ENCODE measurements at places on chromosomes 11 and 22.

DNA sequence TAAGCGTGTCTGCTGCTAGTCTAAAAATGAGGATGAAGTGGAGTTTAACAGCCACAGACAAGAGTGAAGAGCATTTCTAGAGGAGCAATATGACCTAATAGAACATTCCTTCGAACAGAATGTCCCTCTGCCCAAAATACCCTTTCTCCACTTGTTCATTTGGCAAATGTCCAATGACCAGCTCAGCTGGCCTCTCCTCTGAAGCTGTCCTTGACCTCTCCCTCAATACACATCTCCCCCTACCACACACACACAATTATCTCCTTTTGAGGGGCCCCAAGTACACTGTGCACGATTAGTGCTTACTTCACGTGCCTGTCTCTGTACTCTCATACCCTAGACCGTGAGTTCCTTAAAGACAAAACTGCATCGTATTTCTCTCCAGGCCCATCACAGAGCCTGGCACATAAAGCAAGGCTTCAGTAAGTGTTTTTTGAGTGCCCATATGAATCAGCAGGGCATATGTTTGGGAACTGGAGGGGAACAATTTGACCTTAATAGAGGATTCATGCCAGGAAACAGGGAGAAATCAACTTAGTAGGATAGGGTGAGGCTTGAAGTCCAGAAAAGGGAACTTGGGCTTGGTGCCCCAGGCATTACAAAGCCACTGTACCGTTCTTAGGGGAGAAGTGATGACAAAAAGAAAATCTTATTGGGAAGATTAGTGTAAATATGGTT lies 18.1 kb upstream of the NCAM1 start:
- DNase-seq = no peak

GRCh38 chr11:59668188-59668949 lies 468 bp downstream of the PATL1 start:
- DNase-seq = peak; percentile 71

- no peak for DNase-seq
Measured at GRCh38 chr11:121544956-121545355, 92.2 kb upstream of the SORL1-AS1 start.

DNA sequence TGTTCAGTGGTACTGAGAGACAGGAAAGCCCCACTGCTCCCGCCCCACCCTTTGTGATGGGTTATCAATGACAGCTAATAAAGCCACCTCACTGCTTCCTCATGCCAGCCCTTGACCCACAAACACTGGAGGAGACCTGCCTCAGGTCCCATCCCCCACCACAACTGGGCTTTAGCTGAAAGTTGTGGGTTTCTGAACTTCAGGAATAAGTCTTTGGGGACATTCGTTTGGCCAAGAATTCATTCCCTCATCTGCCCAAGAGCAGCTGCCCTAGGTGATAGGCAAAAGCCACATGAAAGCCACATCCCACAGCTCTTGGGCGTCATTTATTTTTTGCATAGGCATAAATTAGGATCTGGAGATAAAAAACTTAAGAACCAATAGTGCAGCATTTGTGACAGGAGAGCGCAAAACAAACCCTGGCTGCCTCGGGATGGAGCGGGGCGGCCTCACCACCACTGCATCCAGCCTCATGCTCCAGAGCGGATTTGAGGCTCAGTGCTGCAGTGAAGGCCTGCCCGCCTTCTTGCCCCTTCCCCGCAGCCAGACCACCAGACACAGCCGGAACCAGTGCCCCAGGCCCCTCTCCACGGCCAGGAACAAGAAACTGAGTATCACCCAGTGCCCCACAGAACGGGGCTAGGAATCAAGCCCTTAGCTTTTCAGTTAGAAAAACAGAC lies 21.2 kb downstream of the SUN2 start:
- DNase-seq = no peak

DNA sequence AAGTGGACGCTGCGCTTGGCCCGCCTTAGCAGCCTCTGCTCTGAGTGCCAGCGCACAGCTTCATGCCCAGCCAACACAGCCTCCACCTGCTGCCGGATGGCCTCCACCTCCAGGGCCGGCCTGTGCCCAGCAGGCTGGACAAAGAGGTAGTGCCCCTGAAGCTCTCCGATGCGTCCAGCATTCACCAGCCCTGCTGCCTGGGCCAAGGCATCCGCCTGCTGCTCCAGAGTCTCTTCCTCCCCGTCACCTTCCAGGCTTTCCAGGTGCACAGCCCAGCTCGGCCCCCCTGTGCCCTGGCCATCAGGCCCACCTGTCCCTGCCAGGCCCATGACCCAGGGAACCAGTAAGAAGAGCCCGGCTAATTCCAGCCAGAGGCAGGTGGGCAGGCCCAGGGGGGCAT lies 2.5 kb downstream of the PCSK7 start:
- DNase-seq = no peak

- DNase-seq = no peak
Measured at GRCh38 chr11:14577292-14577691, 57.1 kb upstream of the PSMA1 start.
